ENCODE measurements at places on chromosomes 5 and 9.
A peak's percentile ranks its signal among the peaks of the same experiment; 100 is the strongest.

DNA sequence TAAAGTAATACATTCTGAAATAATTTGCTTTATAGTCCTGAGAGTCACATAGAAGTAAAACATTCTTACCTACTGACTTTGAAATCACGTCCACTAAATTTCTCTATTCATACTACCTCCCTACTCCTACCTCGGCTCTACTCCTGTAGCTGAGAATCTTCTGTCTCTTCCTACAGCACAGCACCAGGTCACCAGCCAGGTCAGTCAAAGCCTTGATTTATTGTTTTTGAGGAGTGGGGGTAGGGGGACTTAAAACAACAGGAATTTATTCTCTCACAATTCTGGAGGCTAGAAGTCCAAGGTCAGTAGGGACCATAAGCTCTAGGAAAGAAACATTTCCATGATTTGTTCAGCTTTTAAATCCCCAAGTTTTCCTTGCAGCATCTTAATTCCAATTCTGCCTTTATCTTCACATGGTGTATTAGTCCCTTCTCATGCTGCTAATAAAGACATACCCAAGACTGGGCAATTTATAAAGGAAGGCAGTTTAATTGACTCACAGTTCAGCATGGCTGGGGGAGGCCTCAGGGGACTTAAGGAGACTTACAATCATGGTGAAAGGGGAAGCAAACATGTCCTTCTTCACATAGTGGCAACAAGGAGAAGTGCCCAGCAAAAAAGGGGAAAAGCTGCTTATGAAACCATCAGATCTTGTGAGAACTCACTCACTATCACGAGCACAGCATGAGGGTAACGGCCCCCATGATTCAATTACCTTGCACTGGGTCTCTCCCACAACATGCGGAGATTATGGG lies 49.6 kb upstream of the CCNG1 start:
- no peak for DNase-seq

DNA sequence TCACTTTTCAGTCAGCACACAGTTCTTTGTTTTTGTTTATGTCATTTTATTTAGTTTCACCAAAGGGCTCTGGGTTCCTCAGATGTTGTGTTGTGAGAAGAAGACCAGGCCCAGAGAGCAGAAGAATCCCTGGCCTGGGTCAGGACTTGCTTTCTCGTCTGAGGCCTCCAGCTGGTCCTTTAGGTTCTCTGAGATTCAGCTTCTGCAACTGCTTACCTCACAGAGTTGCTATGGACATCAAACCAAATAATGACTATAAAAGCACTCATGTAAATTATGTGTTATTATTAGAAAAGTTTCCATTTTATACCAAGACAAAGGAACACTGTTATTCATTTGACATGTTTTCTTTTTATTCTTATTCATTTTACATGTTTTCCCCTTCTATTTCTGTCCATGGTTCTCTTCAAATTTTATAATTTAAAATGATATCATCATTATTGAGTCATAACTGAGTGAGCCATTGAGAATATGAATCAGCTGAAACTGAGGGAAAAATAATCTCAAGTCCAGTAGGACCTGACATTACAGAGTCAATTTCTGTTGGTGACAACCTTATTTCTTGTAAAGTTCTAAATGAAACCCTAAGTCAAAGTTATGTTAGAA lies 44.0 kb upstream of the GLRX start:
- no peak for DNase-seq

DNA sequence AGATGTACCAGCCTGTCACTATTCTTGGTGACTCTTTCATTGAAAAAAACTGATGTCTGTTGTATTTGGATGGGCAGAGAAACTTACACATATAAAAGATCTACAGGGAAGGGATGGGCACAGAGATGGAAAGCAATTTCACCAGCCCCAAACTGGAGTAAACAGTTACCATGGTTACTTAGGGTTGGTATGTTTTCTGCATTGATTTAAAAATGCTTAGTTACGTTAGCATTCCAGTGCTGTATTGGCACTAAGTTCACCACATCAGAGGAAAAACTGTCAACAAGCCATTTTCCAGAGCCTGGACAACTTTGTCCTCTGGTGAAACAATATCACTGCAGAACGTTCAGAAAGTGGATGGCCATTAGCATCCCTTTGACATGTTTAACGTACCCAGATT lies 28.0 kb downstream of the MARCHF3 start:
- DNase-seq = no peak

- no peak for DNase-seq
Measured at GRCh38 chr5:11455505-11455904, 448.7 kb downstream of the CTNND2 start.

- no peak for DNase-seq
Measured at GRCh38 chr5:43993634-43994351, 390.8 kb downstream of the NNT start.

DNA sequence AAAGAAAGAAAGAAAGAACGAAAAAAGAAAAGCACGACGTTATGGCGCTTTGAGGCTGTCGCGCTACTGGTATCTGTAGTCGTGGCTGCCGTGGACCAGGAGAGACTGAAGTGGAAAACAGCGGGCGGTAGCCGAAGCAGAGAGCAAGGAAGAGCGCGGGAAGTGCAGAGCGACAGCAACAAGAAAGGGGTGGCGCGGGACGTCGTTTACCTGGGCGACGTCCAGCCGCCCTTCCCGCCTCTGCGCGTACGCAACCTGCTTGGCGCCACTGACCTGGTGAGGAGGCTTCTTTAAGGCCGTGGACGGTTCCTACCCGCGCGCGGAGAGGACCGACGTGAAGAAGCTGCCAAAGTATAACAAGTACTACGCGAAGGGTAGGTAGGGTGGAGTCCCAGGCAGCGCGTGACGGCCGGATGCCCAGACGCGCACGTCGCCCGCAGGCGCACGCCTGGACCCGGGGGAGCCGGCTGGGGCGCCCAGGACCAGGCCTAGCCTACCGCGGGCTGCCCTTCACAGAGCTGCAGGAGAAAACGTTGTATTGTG lies 15.4 kb downstream of the CCL28 start:
- DNase-seq = no peak

- DNase-seq = peak; percentile 15
Measured at GRCh38 chr9:126327006-126327713, 531 bp downstream of the MVB12B start.

DNA sequence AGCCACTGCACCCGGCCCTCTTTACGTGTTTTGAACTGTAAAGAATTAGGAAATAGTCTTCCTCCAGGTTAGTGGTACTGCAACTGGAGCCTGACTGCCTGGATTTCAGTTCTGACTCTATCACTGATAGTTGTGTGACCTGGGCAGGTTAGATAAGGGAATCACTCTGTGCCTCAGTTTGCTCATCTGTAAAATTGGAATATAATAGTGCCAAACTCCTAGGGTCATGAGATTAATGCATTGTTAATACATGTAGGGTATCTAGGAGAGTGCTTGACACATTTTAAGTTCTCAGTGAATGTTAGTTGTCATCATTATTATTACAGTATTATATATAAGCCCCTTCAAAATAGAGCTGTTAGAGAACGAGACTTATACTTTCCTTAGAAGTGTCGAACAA lies 72.5 kb upstream of the FSD1L start:
- no peak for DNase-seq

GRCh38 chr5:16618138-16618897 lies 1.5 kb upstream of the RETREG1 start:
- no peak for DNase-seq

DNA sequence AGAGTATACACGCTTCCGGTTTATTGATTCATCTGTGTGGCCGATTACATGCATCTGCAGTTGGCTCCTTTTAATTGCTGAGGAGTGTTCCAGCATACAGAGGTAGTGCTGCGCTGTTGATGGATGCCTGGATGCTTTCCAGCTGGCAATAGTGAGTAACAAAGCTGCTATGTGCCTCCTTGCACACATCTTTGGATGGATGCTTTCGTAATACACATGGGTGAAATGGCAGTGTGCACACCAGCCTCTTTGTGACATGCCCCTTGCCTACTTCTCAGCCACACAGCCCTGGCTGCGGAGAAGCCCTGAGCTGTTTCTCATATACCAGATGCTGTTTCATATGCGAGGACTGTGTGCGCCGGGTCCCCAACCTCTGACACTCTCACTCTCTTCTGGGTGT lies 151.0 kb downstream of the GADD45G start:
- DNase-seq = no peak
